ENCODE measurements at places on chromosomes 2 and 18.

- DNase-seq, result no peak
These were observed 1.5 kb downstream of the ARHGAP25 start for GRCh38 chr2:68736086-68736485.

DNA sequence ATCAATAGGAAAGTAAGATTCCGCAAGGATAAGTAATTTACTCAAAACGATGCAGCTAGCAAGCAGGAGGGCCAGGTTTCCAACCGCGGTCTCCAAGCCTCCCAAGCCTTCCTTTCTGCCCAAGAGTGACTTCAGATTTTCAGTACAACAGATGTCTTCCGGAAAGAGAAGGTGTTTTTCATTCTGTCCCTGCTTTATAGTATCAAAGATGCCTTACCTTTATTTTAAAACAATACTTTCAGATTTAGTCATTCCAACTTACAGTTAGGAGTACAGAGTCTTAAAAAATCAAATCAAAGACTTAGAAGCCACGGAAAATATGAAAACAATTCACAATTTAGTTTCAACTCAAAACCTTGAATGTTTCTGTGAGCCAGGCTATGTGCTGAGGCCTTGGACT, 43.6 kb downstream of the CYB5A start:
- DNase-seq, result no peak

GRCh38 chr2:54586062-54586461, 129.9 kb downstream of the SPTBN1 start:
- DNase-seq, result no peak

DNA sequence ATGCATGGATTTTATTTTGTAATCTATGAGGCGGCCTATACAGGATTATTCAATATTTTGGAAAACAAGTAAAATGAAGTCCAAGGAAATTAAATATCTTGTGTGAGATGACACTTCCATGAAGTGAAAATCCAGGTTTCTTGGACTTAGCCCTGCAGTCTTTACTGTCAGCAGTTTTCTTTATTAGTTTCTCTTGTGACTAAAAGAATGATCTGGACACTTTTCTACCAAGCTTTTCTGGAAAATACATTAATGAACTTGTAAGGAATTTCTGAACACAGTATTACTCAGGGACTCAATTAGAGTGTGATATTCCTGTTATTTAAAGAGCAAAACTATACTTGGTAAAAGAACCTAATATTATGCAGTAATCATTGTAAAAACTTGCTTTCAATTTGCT, 610.4 kb upstream of the SLC8A1 start:
- no peak for DNase-seq

DNA sequence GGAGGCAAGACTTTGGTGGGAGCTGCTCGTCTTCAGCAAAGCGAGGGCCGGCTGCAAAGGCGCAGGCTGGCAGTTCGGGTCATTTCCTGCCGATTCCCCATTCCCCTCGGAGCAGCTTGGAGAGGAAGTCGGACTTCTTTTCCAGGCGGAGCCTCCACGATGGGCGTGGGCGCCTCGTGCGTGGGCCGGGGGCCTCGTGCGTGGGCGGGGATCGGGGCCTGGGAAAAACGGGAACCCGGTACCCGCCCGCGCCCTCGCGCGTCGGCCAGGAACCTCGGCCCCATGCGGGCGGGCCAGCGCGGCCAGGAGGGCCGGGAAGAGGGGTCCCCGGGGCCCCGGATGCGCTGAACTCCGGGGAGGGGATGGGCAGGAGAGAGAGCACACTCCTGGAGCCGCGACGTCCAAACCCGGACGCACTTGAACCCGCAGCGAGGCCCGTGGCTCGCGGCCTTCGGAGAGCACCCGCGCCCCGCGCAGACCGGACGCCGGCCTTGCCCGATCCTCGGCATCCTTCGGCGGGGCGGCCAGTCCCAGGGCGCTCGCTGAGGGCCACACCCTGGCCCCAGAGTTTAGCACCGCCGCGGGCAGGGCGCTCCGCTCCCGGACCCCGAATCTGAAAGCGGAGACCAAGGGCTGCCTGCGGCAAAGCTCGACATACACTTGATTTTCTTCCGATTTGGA, 368.4 kb downstream of the MTX2 start:
- DNase-seq, result peak; percentile 81

GRCh38 chr18:48295586-48296311, 113.4 kb downstream of the ZBTB7C start:
- DNase-seq, result no peak

- DNase-seq, result no peak
These were observed 153.0 kb upstream of the CAPN13 start for GRCh38 chr2:30960213-30960612.

DNA sequence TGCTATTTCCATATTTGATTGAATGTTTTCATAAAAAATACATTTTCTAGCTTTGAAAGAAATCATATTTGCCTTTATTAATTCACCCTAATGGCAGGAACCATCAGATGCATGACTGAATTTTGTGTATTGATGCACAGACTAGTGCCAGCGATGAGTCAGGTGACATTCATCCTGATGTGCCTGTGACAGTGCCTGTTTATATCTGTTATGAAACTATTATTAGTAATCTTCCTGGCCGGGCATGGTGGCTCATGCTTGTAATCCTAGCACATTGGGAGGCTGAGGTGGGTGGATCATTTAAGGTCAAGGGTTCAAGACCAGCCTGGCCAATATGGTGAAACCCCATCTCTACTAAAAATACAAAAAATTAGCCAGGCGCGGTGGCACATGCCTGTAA, 170.0 kb downstream of the TSN start:
- no peak for DNase-seq

GRCh38 chr2:39954346-39954745, 175.3 kb upstream of the THUMPD2 start:
- DNase-seq, result no peak

DNA sequence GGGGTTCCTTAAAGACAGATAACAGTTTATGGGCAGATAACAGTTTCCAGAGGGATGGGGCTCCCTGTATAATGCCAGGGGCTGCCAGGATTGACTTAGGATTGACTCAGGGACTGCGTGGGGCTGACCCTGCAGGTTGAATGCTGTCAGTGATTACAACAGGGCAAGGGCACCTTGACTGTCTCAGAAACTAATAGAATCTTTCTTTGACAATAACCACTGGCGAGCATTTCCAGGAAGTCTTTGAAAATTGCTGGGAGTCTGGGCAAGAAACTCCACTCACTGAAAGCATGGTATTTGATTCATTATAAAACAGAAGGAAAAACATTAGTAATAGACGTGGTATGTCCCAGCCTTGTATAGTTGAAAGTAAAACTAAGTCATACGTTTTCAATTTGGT, 101.0 kb downstream of the GPD2 start:
- DNase-seq, result no peak

DNA sequence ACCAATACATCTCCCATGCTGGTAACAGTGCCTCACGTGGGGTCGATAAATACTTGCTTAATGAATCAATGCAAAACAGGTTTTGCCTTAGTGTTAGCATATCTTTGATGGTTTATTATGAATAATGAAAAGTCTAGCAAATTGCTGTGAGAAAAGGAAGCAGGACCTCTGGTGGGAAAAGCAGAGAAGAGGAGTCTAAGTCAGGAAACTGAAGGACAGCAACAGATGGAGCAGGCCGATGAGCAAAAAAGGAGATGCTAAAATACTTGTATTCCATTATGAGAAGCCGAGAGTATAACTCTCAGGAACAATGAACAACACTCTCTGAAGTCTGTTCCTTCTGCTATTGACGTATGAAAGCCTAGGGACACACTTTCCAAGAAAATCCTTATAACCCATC, 555.2 kb upstream of the KLHL29 start:
- DNase-seq, result no peak
